ENCODE measurements at places on chromosomes 7 and 10. TPM values are rescaled to one million over a fixed set of nuclear protein-coding genes. Genes with fewer than 3 reads are reported as not detected.

DNA sequence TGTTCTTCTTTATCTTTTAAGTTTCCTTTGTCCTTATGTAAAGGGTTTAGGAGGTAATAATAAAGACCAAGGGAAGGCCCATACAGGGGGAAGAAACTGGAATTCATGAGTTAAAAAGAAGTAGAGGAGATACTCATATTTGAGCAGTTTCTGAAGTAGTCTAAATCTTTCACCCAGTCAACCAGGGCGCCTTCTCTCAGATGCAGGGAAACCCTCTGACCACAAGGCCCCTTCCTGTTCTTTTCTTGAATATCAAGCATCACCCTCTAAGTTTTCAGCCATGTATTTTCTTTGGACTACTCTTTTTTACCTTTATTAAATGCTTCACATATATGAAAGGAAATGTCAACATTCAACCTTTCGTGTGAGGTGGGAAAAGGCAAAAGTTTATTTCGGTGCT lies 630.8 kb downstream of the SUGCT start:
- DNase-seq = no peak

DNA sequence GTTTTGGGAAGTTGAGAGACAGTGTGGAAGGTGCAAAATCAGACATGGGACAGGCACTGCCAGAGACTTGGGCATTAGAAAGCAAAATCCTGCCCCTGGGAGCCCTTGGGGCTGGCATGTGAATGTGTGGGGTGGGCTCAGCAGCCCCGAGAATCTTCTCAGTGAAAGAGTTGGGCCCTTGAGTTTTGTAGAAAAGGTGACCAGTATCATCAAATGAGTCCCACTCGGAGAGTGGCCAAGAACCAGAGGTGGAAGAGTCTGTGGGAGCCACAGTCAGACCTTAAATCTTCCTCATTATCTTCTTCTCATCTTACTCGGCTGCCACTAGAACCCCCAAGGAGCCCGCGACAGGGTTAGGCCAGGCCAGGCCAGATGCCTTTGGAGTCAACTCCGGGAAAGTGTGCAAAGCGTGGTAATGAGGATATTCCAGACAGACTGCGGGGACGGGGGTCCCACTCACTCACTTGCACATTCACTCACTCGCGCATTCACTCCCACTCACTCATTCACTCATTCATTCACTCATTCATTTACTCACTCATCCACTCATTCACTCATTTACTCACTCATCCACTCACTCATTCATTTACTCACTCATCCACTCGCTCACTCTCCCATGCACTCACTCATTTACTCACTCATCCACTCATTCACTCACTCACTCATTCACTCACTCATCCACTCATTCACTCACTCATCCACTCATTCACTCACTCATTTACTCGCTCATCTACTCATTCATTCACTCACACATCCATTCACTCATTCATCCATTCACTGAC lies 74.9 kb downstream of the CARD11 start:
- DNase-seq = no peak

- DNase-seq = no peak
Measured at GRCh38 chr7:4266270-4267040, 415.6 kb upstream of the FOXK1 start.

- no peak for DNase-seq
Measured at GRCh38 chr10:56728349-56728748, 367.3 kb upstream of the ZWINT start.

DNA sequence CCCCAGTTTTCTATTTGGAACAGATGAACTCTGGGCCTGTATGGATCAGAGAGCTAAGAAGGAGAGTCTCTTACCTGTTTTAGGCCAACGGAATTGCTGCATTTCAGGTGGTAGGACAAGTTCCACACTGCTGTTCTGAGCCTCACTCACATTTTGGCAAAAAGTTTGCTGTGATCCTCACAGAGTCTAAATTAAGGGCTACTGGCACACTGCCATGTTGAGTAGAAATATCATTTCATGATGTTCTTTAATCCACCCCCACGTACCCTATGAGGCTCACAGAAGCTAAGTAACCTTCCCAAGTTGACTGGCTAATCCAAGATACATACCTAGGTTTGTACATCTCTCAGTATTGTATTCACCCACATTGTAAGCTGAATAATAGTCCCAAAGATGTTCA lies 447.2 kb downstream of the INHBA start:
- no peak for DNase-seq

THSD7A gene
- not detected for total RNA-seq

- DNase-seq = no peak
Measured at GRCh38 chr7:29160080-29160479, 13.7 kb upstream of the CPVL start.

DNA sequence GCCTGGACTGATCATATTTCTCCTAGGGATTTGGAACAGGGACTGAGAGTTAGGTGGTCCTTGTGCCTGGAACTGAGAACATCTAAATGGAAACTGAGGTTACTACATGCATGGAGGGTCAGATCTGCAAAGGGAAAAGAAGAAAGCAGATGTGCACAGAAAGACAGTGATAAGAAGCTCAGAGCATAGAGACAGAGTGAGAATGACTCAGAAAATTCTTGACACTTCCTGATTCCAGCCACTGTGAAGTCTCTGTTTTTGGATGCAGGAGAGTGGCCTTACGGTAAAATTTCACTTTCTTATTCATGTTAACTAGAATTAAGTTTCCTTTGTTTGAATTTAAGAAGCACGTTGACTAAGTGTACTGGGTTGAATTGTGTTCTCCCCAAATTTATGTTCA lies 241.7 kb downstream of the TMEM26 start:
- DNase-seq = no peak

GRCh38 chr10:58026036-58026435 lies 241.7 kb downstream of the IPMK start:
- DNase-seq = no peak

DNA sequence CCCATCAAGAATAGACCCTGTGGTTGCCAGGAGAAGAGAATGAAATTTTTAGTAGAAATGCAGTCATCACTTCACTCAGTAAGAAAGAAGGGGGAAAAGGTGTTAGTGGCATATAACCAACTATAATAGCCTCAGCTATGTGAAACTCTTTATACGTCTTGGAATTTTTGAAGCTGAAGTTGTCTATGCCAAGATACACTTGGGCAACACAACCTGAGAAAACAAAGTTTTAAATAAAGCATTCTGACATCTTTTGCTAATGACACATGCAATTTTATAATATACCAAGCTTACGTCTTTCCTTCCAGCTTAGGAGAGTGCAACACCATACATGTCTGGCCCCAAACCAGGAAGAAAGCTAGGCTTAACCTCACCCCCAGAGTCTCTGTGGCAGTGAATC lies 40.8 kb upstream of the ZNF438 start:
- DNase-seq = no peak

DNA sequence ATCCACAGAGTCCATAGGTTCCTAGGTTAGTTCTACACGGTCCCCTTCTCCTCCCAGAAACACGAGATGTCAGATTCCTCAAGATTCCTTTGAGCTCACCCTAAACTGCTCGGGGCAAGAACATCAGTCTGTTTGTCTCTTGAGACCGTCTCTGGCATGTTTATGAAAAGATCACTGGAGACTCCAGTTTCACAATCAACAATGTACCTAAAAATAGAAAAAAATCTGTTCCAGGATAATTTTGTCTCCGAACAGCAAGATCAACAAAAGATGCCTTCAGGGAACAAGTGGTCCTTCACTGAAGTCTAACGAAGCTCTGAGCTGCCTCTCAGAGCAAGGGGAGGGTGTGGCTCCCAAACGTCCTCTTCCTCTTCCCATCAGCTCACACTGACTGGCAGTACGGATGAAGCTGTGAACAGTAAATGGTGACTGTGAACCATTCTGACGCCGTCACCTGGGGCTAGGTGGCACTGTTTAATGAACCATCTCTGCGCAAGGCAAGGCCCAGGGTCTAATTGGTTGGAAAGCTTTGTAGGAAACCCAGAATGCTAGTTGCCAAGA lies 156.2 kb upstream of the LYZL1 start:
- DNase-seq = no peak

GRCh38 chr7:730501-731439 lies 3.7 kb upstream of the PRKAR1B start:
- no peak for DNase-seq

GRCh38 chr10:5827841-5828240 lies 14.6 kb upstream of the GDI2 start:
- DNase-seq = no peak

DNA sequence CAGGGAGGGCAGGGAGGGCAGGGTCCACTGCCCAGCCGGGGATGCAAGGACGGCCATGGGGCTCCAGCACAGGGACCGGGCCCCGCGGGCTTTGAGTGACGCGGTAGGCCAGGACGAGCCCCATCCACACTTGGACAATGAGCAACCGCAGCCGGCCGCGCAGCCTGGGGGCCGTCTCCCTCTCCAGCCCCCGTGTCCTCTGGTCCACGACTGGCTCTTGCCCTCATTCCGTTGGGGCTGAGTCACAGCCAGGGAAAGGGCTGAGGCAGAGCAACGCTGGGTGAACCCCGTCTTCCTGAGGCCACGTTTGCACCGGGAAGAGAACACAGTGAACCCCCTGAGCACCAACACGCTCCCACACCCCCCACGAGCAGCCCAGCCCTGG lies 23.7 kb downstream of the SHH start:
- DNase-seq = no peak

GRCh38 chr10:24457661-24458318 lies 248.9 kb downstream of the KIAA1217 start:
- peak; percentile 86 for DNase-seq

- no peak for DNase-seq
Measured at GRCh38 chr10:79049931-79050895, 18.6 kb upstream of the ZMIZ1 start.

DNA sequence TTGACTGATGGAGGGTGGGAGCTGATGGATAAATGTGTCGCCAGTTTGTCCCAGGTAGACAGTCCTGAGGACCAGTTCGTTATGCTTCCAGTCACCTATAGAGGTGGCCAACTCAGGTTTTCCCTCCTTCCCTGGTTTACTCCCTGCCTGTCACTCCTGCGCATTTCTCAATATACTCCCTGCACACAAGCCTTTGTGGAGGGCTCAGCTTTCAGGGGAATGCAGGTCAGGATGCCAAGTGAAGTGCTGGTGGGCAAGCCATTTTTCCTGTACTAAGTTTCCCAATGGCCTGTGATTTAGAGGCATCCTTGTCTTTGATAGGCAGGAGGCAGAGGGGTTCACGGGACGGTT lies 473.5 kb upstream of the ZMIZ1 start:
- DNase-seq = no peak

DNA sequence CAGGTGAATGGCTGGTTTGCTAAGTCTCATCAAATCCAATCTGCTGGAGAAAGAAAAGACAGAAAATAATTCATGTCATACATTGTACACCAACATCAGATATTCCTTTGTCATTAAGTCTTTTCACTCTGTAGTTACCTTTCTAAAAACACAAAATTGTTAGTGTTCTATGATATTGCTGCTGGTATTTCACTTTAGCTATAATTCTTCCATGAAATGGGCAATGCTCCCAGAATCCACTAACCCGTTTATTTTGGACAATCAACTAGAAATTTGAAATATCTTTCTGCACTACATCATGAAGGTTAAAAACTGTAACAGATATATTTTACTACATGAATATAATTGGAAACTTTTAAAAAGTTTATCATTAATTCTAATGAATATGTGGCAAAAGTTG lies 181.3 kb downstream of the C7orf25 start:
- no peak for DNase-seq

IFIT1B gene
- total RNA-seq = not detected

ZNF746 gene
- 23.7 TPM for total RNA-seq

DNA sequence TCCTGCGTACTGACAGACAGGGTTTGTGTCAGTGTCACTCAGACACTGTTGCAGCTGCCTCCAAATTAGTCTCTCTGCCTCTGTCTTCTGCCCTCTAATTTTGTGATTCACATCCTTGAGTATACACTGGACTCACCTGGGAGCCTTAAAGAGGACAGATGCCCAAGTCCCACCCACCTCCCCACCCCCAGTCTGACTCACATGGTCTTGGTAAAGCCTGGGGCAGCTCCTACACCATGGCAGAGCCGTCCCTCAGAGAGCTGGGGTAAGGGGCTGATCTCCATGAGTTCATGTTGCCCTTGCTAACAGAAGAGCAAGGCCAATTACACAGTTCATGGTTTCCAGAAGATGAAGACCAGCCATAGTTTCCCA lies 197.6 kb upstream of the STK17A start:
- peak; percentile 74 for DNase-seq

ASB4 gene
- not detected for total RNA-seq

DNA sequence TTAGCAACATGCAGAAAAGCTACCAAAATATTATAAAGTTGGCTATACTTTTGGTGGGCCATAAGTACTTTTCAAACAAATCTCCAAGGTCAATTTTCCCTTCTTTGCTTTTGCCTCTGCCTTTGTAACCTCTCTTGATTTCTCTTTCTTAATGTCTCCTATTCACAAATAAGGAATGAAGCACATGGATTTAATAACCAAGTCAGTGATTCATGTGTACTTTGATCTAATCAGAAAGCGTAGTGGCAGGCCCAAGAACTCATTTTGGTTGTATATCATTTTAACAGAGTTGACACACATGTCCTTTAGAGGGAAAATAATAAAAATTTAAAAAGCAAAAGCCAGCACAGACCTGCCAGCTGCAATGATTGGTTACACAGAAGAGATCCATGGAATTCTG lies 93.7 kb downstream of the FZD1 start:
- DNase-seq = peak; percentile 2

- DNase-seq = no peak
Measured at GRCh38 chr10:7134448-7134847, 276.4 kb downstream of the SFMBT2 start.

- no peak for DNase-seq
Measured at GRCh38 chr10:14450041-14450491, 119.3 kb upstream of the FRMD4A start.

SNX13 gene
- total RNA-seq = 35.5 TPM

DNA sequence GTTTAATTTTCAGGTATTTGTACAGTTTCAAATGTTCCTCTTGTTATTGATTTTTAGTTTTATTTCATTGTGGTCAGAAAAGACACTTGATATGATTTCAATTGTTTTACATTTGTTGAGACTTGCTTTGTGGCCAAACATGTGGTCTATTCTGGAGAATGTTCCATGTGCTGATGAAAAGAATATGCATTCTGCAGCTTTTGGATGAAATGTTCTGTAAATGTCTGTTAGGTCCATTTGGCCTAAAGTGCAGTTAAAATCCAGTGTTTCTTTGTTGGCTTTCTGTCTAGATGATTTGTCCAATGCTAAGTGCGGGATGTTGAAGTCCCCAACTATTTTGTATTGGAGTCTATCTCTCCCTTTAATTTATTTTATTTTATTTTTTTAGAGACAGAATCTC lies 70.5 kb downstream of the ZNF503 start:
- no peak for DNase-seq

DNA sequence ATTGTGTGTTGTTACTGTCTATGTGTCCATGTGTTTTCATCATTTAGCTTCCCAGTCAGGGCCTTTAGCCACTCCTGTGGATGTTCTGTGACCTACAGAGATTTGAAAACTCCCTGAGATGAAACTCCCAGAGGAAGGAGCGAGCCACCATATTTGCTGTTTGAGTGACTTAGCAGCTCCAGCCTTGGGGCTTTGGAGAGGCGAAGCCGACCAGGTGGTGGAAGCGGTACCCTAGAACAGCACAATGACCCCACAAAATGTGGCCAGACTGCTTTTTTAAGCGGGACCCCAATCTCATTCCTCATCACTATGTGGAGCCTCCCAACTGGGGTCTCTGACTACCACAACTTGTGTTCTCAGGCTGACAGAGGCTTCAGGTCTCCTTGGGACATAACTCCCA lies 323.9 kb upstream of the KCND2 start:
- no peak for DNase-seq

GRCh38 chr10:99435986-99436638 lies 5.7 kb upstream of the GOT1 start:
- DNase-seq = peak; percentile 37

Measured in mammary epithelial cell (primary cell).